ENCODE measurements at places on chromosomes 6 and 20.

DNA sequence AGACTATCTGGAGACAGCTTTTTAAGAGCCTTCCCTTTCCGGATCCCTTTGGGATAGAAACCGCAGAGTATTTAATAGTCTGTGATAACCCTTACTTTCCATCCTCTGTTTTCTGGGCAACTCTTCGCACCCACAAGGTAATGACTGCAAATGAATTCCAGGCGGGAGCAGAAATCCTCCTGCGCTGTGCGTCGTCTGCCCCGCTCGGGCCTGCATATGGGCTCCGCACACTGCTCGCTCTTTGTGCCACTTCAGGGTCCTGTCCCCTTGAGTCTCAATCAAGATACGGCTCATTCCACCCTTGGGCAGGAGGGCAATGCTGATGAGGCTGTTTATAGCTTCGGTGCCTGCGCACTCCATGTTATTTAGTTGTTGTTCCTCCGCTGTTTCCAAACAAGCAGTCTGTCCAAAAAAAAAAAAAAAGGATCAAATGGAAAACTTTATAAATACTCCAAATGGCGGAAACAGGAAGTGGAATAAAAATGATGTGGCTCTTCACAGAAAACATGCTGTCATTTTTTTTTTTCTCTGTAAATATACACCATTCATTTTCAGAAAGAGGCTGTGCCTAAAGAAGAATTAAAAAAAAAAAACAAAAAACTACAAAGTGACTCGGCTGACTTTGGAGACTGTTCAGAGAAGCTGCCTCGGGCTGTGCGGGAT is 169.6 kb upstream of the GMDS start:
- DNase-seq: no peak

- DNase-seq: peak; percentile 50
These were observed 10.5 kb upstream of the KIAA1755 start for GRCh38 chr20:38270869-38271605.

DNA sequence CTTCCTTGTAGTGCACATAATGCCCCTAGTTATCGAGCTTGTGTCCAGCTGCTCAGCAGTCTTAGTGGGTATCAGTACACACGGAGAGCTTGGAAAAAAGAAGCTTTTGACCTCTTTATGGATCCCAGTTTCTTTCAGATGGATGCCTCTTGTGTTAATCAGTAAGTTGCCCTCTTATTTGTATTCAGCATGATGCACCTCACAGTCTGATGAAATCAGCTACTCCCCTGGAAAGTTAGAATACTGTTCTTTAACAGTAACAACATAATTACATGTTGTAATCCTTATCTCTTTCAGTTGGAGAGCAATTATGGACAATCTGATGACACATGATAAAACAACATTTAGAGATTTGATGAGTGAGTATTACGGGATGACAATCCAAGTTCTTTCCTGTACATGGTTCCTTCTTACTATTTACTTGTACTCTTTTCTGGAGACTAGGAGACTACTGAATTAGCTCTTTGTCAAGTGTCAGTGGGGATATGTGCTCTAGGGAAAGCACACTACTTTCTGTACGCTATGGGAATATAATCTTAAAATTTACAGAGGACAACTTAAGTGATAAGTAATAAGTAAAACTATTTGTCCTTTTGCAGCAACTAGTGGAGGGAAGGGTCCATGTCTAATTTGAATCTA is 39.1 kb downstream of the PGM3 start:
- no peak for DNase-seq

GRCh38 chr20:910132-910869 is 5.8 kb downstream of the ANGPT4 start:
- DNase-seq: no peak

GRCh38 chr6:139337830-139338229 is 36.6 kb downstream of the CITED2 start:
- DNase-seq: no peak

Data from uterus (tissue), 4 donors.